ENCODE measurements at places on chromosomes 5 and 9.
A peak's percentile ranks its signal among the peaks of the same experiment; 100 is the strongest.

DNA sequence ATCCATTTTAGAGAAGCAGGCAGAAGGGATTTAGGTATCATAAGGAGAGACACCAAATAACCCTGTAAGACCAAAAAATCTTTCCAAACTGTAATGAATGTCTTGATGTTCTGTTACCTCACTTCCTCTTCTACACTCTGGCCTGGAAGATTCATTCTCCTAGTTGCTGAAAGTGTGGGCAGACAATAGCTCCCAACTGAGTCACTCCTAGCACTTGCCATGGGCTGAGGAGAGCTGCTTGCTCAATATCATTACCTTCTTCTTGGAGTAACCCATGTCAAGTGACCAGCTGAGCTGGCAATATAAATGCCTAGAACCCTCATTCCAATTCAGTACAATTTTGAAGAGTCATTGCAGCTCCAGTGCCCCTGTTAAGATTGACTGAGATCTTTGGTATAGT is 1985.5 kb upstream of the CDH6 start:
- no peak for DNase-seq

DNA sequence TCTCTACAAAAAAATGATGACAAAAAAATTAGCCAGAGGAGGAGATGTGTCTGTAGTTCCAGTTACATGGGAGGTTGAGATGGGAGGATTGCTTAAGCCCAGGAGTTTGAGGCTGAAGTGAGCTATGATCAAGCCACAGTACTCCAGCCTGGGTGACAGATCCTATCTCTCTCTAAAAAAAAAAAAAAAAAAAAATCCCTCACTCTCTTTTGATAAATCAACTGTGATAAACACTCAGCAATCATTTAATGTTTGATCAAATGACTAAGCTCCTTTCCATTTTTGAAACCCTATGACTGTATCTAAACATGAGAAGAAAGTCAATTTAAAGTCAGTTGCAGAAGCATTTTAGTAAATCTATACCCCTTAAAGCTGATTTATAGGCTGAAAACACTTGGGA is 112.1 kb upstream of the IL6ST start:
- no peak for DNase-seq

DNA sequence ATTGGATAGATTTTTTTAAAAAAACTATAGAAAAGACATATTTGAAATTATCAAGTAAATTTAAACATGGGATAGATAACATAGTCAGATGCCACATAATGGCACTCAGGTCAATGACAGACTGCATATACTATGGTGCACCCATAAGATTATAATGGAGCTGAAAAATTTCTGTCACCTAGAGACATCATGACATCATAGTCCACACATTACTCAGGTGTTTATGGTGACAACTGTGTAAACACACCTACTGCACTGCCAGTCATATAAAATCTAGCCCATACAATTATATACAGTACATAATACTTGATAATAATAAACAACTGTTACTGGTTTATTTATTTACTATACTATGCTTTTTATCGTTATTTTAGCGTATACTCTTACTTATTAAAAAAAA is 58.6 kb downstream of the CPLANE1 start:
- no peak for DNase-seq

- DNase-seq = peak; percentile 86
Measured at GRCh38 chr5:177546258-177546741, 8.1 kb downstream of the FAM193B start.

GRCh38 chr9:6944093-6944551 is 186.3 kb downstream of the KDM4C start:
- DNase-seq = peak; percentile 39

DNA sequence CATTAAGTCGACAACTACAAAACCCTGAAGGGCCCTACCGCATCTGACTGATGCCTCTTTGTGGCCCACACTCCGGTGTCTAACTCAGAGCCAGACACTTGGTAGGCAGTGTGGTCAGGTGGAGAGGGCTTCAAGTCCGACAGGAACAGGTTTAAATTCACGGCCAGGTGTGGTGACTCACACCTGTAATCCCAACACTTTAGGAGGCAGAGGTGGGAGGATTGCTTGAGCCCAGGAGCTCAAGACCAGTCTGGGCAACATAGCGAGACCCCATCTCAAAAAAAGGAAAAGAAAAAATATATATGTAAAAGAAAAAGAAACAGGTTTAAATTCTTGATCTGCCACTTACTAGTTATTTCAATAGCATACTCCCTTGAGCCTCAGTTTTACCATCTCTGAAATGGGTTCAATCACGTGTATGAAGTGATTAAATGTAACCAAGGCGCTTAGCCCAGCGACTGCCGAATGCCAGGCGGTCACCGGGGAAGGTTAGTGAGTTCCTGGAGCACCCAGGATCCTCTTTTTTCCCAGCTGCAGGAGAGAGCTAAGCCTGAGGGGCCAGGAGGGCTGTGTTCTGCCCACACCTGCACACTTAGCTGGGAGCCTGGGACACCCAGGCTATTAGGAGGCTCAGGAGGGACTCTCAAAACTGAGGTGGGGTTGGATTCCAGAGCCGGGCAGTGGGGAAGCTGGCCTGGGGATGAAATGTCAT is 943 bp downstream of the CLTB start:
- DNase-seq = no peak

GRCh38 chr5:60487476-60487875 is 212.5 kb downstream of the DEPDC1B start:
- DNase-seq = no peak

GRCh38 chr5:38678076-38678475 is 121.6 kb upstream of the LIFR start:
- no peak for DNase-seq

GRCh38 chr5:102719886-102720285 is 35.2 kb upstream of the PAM start:
- no peak for DNase-seq

- DNase-seq = no peak
Measured at GRCh38 chr5:143309661-143310431, 93.6 kb downstream of the NR3C1 start.

- DNase-seq = no peak
Measured at GRCh38 chr5:166088389-166089039, 2202.9 kb upstream of the WWC1 start.

DNA sequence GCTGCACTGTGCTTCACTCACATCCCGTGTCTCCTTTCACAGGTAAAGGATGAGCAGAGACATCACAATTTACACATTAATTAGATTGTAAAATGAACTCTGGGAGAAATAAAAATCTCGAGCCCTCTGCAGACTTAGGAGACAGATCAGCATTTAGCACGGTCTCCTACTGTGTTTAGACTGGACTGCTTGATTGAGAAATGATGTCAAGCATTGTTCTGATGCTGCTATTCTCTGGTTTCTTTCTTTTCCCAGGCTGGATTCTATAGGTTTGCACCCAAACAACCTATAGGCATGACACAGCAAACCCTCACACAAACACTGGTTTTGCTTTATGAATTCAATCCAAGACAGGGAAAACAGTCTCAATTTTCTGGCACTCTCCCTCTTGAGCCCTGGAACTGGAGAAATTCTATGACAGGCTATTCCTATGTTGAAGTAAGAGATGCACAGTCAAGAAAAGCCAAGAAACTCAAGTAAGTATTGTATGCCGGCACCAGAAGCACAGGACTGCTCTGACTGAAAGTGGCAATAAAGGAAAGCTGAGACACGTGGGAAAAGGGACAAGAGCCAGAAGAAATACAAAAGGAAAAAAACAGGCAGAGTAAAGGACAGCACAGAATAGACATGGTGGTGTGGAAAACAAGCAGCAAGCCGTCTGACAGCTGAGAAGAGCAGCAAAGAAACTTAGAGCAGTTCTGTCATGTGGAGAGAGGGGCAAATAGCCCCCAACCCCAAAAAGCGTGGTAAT is 24.8 kb upstream of the ERAP2 start:
- DNase-seq = no peak

DNA sequence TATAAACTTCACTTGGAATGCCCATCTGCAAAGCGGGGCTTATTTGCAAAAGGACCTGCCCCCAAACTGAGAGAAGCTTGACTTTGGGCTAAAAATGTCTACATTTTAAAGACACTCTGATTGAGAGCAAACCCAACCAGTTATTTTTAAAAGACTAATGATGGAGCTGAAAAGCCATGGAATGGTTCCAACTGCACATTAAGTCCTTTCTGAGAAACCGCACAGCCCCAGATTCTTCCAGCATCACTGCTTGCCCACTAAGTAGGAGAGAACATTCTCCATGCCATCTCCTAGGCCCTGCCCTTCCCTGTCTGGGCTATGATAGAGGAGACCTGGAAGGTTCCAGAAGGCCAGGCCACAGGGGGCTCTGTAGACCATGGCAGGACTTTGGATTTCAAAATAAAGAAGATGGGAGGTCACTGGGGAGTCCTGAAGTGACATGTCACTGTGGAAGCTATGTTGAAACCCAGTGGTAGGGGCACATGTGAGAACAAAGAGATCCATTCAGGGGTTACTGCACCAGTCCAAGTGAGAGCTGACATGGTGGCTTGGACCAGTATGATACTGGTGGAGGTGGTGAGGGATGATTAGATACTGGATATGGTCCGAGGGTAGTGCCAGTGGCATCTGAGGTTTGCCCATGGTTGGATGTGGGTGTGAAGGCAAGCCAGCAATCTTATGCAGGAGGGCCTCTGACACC is 179.2 kb downstream of the DAB2IP start:
- DNase-seq = no peak

DNA sequence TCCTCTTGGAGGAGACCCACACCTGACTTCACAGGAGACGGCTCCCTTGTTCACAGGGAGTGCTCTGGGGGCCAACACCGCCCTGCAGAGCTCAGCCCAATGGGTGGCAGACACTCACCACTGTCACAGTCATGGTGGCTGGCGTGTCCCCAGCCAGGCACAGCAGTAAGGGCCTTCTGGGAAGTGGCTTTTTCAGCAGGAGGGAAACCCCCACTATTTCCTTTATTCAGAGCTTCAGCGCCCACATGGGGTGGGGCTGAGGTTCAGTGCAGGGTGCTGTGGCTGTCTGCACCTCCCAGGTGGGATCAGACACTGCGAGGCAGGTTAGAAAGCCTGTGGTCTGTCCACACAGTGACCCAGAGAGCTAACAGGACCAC is 3.6 kb upstream of the SNAPC4 start:
- no peak for DNase-seq

DNA sequence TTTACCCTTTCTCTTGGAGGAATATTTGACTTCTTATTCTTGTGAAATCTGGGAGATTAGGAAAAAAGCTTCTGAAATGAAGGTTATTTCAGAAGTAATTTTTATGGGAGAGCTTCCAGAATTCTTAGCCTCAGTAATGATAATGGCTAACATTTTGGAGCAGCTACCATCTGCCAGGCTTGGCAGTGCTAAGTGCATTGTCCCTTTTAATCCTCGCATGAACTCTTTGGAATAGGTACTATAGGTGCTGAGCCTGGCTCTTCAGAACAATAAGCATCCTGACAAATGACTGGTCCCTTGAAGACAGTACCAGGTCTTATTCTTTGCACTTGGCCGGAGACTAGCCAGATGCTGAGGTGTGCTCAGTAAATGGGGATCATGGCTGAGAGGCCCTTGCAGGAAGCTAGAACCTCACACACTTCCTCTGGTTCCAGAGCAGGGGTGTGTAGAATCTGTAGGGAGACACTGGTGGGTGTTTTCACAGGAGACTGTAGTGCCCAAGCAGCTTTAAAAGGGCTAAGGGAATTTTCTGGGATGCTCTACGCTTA is 90.7 kb downstream of the RCL1 start:
- DNase-seq = no peak

GRCh38 chr9:95021166-95021886 is 294.8 kb downstream of the AOPEP start:
- DNase-seq = no peak

- peak; percentile 65 for DNase-seq
Measured at GRCh38 chr5:67287510-67288268, 91.1 kb upstream of the CD180 start.

- DNase-seq = peak; percentile 20
Measured at GRCh38 chr5:40734986-40735385, 20.8 kb downstream of the TTC33 start.

DNA sequence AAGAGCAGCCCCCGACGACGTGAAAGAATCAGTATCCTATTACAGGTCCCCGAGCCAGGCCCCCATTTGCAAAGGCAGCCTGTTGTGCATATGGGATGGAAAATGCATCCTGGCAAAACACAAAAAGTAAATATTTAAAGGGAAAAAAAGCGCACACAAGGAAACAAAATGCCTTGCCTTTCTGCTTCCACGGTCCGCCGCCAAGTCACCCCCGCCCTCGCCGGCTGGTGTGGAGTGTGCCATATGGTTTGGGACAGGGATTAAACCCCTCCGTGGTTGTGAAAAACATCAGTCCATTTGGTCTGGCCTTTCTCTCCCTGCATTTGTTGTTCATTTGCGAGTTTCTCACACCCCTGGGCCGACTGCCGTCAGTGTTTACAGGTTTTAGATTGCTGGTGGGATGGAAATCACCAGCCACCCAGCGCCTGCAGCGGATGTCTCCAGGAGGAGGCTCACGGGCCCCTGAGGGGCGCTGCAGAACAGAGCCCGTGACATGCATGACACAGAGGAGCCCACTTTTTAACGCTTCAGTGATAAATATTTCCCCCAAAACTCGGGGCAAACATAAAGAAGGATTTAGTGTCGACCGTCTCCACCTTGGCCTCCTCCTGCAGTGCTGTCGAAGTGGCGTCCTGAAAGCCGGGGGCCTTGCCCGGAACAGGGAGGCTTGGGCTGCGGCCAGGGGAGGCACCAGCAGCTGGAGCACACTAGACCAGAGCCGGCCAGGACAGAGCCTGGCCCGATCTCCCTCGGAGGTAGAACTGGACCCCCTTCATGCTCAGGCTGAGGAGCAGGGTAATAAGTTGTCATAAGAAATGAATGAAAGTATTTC is 161.5 kb downstream of the HSD17B3 start:
- no peak for DNase-seq

- DNase-seq = no peak
Measured at GRCh38 chr5:169218861-169219260, 82.1 kb downstream of the SLIT3 start.

DNA sequence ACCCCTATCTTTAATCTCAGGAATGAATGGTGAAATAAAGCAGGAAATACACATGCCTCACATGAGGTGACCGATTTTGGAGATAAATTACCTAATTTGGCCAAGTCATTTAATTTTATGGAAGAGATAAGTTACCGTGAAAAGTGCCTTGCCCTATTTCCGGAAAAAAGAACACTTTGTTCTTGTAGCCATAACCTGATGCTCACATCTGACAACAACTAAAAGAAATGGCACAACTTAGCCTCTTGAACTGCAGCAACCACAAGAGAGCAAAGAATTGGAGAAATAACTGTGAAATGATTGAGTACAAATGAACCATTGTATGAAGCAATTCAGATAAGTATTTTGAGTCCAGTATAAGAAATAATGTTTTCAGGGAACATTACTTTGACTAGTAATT is 628.1 kb upstream of the TYRP1 start:
- DNase-seq = no peak

DNA sequence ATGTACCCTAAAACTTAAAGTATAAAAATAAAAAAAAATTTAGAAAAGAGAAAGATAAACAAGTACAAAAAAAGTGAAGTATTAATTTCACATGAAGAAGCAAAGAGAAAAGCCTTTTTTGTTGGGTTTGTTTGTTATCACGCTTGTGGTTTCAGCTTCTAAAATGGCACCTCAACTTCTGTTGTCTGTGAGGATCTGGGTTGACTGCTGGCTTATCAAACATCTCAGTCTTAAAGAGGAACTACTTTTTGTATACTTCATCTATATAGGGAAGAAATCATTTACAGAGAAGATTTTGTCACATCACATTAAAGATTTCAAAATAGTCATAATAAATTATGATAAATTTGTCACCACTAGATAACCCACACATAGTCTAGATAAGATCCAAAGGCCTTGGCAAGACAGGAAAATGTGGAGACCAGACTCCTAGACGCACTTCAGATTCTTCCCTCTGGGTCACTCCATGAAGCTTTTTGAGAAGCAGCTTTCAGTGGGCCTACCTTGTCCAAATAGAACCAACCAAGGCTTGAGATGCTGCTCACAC is 8.8 kb upstream of the ADGRV1 start:
- no peak for DNase-seq

- peak; percentile 83 for DNase-seq
Measured at GRCh38 chr9:121698627-121699570, 47.5 kb downstream of the DAB2IP start.

Measured in AG20443 (cell line).